ENCODE measurements at places on chromosomes 12 and 14.

- no peak for DNase-seq
Observed at GRCh38 chr12:94055528-94055927, 92.8 kb upstream of the PLXNC1 start.

DNA sequence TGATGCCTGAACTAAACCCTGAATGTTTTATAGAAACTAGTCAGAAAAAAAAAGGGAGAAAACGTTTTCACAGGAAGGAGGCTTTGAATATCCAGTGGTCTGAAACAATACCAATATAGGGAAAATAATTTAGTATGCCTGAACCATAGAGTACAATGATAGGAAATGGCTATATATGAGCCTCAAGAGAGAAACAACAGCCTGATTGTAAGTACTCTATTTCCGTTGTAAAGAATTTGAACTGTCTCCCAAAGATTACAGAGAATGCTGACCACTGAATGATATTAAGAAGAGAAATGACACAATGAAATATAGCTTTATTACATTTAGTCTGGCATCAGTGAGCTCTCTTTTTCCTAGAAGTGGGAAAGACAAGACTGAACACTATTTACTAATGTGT is 5.5 kb upstream of the GABARAPL1 start:
- no peak for DNase-seq

DNA sequence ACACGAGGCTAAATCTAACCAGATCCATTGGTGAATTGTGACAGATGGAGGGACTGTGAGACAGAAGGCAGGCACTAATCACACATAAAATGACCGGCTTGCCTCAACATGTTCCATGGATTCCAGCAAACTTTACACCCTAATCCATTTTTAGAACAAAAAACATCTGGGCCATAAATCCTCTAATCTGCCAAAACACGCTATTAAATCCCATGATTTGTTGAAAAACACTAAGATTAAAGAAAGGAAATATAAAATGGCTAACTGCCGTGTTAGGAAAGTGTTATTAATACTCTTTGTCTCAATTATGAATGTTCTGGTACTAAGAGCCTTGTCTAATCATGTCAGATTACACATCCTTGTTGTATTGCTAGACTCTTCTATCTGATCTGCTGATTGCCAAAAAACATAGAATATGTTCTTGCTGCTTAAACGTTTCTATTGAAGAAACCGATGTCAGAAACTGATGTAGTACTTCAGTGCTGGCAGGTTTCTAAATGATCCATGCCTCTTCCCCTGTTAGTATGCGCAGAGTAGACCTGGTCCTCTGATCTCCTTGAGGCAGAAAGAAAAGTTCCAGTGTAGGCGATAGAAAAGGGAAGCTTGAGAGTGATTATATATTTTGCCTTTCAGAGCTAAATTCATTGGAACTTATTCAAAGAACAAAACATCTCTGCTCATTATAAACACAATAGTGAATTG is 384.9 kb downstream of the SOX5 start:
- DNase-seq, result no peak

- DNase-seq, result no peak
Observed at GRCh38 chr12:114671443-114672411, 12.2 kb downstream of the TBX3 start.

DNA sequence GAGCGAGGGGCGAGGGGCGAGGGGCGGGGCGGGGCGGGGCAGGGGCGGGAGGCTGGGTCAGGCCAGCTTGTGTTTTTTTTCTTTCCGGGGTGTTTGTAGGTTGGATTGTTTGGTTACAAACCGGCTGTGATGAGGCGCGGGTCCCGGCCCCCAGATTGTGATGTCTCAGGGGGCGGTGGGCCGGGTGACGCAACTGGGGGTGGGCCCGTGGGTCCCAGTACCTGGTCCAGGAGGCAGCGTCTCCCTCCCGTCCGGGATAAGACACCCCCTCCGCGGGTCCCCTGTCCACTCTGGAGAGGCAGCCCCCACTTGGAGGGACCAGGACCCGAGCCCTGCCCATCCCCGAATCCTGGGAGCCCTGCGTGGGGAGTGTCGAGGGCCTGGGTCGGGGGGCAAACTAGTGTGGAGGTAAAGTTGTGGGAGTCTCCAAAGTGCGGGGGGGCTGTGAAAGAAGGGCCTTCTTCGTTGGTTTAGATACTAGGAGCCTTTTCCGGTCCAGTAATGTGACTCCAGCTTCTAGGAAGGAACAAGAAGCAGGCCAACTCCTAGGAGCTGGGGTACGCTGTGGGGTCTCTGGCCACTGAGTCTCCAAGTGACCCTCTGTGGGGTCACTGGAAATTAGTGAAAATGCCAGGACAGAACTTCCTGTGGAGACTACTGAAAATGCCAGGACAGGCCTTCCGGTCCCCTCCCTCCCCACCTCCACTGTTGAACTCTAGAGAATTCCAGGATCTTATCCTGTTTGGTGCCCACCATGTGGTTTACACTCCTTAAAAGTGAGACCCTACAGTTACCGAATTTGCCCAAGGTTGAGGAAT is 579 bp upstream of the CLMN start:
- DNase-seq, result no peak

DNA sequence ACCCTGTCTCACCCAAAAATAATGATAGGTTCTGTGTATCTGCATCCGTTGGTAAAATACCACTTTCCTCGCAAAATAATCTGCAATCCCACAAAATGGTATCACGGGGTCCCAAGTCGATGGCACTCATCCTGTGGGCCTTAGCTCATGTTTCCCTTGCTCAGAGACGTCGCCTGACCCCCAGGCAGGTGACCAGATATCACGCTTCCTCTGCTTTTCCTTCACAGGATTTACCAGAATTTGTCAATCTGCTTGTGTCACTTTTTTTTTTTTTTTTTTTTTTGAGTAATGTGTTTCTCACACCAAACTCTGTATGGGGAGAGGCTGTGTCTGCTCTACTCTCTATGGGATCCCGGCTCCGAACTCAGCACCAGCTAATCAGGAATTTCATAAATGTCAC is 162.7 kb downstream of the PRKCH start:
- no peak for DNase-seq

DNA sequence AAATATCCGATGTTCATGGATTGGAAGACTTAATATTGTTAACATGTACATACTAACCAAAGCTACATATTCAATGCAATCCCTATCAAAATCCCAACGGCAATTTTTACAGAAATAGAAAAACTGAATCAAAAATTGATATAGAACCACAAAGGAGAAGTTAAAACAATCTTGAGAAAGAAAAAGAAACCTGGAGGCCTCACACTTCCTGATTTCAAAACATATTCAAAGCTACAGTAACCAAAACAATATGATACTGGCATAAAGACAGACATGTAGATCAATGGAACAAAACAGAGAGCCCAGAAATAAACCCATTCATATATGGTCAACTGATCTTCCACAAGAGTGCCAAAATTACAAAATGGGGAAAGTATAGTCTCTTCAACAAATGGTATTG is 5.4 kb upstream of the PELI2 start:
- no peak for DNase-seq

DNA sequence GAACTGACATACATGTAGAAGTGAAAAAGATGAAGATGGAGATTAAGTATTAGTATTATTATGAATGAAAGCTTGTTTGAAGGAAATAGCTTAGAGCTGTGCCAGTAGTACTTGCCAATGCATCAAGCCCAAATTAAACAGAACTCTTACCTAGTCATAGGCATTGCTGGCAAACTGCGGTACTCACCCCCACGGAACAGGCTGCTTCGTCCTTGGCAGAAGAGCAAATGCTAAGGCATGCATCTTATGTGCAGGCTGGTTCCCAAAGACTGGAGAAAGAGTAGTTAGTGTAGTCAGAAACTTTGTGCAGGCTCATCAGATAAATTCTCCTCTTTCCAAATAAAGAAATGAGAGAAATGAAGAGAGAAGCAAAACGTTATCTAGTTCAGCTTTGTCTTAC is 134.8 kb downstream of the CCDC59 start:
- DNase-seq, result no peak

DNA sequence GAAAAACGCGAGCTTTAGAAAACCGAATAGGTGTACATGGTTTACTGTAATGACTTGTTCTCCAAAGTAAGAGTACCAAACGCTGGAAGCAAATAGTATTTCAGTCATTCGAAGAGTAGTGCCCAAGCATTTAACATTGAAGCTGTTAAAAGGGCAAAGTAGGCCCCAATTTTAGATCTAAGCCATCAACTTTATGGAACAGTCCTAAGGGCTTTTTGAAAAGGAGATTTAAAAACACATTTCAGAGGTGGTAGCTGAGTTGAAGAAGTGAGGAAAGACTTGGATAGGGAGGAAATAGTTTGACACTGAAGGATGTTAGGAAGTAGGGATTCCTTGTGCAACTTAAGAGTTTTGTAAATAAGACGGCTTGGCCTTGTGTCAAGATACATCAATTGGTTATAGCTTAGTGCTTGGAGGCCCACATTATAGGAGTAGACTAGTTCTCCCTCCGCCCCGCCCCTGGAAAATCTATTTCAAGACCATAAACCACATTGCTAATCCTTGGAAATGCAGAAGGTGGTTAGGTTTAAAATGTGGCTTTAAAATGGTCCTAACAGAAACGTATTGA is 783 bp upstream of the TUBA1B start:
- no peak for DNase-seq

DNA sequence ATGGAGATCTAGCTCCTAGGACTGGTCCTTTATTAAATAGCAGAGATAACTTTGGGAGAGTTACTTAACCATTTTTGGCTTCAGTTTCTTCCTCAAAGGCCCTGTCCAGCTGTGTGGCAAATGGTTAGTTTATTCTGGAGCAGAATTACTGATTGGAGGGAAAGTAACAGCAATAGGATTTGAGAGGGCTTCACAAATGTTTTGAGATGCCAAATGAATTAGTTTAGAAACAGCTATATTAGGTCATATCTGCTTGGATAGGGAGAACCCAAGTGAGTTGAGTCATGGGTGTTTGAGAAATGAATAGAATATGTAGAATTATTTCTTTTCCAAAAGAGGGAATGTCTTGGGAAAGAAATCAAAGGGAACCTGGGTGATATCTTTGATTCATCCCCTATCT is 17.5 kb downstream of the RASSF3 start:
- DNase-seq, result no peak

- DNase-seq, result no peak
Observed at GRCh38 chr12:106685381-106685780, 89.1 kb upstream of the RIC8B start.

DNA sequence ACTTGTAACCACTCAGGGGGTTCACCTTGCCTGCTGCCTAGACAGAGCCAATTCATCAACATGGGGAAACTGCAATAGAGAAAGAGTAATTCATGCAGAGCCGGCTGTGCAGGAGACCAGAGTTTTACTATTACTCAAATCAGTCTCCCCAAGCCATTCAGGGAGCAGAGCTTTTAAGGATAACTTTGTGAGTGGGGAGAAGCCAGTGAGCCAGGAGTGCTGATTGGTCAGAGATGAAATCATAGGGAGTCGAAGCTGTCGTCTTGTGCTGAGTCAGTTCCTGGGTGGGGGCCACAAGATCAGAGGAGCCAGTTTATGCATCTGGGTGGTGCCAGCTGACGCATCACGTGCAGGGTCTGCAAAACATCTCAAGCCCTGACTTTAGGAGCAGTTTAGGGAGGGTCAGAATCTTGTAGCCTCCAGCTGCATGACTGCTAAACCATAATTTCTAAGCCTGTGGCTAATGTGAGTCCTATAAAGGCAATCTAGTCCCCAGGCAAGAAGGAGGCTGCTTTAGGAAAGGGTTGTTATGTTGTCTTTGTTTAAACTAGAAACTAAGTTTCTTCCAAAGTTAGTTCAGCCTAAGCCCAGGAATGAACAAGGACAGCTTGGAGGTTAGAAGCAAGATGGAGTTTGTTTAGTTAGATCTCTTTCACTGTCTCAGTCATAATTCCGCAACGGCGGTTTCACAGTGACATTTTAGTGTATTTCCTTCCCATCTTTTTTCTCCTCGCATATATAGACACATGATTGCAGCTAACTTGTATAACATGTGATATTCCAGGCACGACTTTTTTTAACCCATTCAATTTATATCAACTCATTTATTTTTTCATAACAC is 68.9 kb upstream of the NCOR2 start:
- DNase-seq, result peak; percentile 60

DNA sequence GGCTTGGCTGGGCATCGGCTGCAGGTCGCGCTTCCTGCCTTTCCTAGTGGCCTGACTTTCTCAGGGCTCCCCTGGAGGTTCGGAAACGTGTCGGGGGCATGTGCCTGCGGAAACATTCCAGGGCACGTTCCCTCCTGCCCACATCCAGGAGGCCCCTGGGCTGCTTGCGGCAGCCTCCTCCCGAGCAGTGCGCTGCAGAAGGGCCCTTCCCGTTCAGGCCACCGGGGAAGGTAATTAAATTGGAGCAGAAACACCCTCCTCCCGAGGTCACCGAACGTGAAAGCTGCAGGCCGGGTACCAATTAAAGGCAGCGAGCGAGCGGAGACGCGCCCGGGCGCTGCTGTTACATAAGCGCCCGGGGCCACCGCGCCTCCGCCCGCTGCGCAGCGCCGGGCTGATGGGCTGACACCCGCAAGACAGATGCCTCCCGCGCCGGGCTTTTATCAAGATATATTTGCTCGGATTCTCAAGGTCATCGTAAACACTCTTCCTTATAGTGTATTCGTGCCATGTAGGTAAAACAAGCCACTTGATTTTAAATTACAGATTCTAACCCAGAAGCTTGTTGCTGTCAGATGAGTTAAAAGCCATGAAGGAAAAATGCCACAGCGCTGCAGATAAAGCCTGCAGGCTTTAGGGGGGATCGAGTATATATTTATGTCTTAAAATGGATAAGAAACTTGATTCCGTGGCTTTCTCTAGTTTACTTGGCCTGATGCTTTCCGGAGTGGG is 31.4 kb downstream of the SSPN start:
- DNase-seq, result peak; percentile 45

DNA sequence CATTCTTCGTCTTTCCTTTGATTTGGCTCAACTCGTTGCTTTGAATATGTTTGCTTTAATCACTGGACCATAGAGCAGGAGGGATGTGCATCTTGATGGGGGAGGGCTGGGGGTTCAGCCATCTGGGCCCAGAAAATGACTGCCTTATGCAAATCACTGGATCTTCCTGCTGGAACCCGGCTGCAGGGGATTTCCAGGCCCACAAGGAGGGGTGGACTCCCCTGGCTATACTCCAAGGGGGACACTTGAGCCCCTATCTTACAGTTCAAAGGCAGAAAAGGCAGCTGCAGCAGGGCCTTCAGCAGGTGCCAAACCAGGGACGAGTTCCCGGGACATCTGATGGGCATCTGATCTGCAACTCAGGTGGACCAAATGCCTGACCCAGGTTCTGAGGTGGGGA is 122.5 kb downstream of the DICER1 start:
- no peak for DNase-seq
